ENCODE measurements at places on chromosomes 13 and 19.
A peak's percentile ranks its signal among the peaks of the same experiment; 100 is the strongest.

- no peak for DNase-seq
Observed at GRCh38 chr19:508204-509150, 1.2 kb downstream of the TPGS1 start.

DNA sequence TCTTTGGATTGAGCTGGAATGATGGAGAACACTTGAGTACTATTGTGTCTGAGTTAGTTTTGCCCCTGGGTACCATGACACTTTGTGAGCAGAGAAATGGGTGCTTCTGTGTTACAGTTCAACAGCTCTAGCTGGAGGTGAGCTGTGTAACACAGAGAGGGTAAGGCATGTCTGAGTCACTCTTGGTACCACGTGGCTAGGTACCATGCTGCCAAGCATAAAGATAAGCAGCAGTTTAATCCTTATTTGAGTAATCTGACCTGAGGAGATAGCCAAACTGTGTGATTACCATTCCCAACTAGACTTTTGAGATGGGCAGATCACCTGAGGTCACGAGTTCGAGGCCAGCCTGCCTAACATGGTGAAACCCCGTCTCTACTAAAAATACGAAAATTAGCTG lies 122.0 kb downstream of the OLFM4 start:
- no peak for DNase-seq

DNA sequence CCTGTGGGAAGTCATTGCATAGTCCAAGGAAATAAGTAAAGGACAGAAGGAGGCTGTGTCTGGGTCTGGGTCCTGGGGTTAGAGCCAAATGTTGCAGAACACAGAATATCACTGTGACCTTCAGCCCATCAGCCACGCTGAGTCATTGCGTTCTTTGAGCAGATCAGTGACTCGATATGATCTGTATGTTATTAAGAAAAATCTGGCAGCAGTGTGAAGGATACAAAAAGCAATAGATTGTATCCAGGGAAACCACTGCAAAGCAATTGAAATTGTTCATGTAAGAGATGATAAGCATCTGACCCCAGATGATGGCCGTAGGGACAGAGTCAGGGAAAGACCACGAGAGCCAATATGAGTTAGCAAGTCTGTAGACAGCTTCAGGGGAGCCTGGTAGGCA lies 1575.1 kb upstream of the SLC10A2 start:
- no peak for DNase-seq

- DNase-seq: peak; percentile 74
Observed at GRCh38 chr13:31160857-31161556, 697 bp downstream of the HSPH1 start.

GRCh38 chr19:46904114-46905060 lies 43.6 kb downstream of the ARHGAP35 start:
- no peak for DNase-seq

GRCh38 chr13:95620825-95621498 lies 23.5 kb downstream of the DZIP1 start:
- no peak for DNase-seq

DNA sequence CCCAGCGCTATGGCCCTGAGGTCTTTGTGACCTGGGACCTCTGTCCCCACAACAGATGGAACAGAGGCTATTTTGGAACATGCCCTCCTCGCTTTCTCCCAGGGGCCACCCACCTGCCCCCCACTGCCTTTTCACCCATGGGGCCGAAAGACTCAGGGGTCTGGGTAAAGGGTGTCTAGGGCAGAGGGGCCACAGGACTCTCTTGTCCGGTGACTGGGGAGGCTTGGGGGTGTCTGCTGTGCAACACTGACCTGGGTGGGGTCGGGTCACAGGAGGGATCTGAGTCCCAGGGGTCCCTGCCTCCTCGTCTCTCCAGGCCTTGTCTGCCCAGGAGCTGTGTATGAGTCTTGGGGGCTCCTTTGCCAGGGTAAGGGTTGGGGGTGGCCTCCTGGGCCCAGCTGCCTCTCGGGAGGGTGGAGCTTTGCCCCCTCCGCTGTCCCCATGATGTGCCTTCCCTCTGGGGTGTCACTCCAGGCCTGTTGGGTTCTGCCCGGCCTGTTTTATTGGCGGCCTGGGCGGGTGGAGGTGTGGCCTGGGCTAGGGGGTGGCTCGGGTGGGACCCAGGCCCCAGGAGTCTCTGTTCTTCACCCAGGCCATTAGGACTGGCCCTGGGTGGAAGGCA lies 2.1 kb downstream of the ARID3A start:
- DNase-seq: no peak

GRCh38 chr19:3506384-3507340 lies 551 bp downstream of the FZR1 start:
- DNase-seq: no peak

DNA sequence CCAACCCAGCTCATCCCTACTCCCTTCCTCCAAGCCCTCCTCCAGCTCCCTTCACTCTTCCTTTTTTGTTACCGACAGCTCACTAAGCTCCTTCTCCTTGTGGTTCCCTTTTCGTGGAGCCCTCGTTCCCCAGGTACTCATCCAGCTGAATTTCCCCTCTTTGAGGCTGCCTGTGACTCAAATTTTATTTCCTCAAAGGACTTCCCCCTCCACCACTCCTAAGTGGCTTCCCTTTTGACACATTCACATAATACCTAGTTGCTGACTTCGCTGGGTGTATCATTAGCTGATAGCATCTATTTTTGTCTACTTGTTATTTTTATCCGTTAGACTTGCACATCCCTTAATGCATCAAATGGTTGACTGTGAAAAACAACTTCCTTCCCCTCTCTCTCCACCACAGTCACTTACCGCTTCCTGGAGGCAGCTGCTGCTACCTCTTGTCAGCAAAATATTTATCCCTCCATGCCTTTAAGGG lies 14.5 kb downstream of the FFAR2 start:
- DNase-seq: no peak

GRCh38 chr19:55283548-55284377 lies at the start of gene BRSK1:
Gene BRSK1, plus strand, starts transcription at chr19:55283997. Its CDS starts 446 bp downstream, at chr19:55284443.
- DNase-seq: no peak

DNA sequence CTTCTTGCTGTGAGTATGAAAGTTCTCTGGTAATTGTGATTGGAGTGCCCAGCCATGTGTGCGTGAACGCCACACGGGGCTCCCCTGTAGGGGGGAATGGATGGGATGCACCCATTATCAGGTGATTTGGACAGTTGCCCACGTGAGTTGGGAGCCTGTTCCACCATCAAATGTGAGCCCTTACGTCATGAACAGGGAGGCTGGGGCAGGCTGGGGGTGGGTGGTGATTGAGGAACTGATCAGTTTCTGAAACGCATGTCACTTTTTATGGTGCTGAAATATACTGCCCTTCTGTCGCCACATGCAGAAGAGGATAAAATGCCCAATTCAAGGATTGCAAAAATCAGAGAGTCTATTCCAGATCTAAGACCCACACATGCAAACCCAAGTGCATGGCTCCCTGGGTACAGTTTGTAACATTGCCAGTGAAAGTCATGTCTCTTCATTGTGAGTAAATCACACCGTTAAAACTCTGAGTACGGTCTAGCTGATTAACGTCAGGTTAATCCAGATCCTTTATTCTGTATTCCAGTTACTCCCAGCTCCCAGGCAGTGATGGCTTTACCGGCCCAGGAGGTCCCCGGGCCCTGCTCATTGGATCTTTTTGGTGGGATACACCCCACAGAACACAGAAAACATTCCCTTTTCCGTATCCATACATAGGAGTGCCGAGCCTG lies 90.2 kb downstream of the RAB20 start:
- DNase-seq: no peak

DNA sequence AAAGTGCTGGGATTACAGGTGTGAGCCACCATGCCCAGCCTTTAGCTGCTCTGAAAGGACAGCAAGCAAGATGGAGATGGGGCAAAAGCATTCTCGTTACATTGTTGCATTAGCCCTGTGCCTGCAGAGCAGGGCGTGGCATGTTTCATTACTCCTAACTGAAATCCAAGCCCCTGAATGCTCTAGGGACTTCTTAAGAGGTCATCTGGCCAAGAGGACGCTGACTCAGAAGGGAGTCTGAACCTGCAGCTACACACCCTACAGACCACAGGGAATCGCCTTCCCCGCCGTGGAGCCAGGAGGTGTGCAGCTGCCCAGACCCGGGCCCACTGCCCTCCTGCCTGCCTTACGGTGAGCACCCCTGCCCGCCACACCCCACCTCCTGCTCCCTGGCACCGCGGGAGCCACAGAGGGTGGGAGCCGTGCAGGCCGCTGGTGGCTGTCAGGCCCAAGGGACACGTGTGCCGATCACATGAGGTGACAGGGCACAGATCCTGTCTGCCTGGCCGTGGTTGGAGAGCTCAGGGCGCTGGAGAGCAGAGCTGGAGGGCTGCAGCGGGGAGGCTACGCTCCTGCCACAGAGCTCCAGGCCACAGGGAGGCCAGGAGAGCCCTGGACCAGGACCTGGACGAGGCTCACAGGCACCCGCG lies 27.2 kb downstream of the ADPRHL1 start:
- DNase-seq: no peak

DNA sequence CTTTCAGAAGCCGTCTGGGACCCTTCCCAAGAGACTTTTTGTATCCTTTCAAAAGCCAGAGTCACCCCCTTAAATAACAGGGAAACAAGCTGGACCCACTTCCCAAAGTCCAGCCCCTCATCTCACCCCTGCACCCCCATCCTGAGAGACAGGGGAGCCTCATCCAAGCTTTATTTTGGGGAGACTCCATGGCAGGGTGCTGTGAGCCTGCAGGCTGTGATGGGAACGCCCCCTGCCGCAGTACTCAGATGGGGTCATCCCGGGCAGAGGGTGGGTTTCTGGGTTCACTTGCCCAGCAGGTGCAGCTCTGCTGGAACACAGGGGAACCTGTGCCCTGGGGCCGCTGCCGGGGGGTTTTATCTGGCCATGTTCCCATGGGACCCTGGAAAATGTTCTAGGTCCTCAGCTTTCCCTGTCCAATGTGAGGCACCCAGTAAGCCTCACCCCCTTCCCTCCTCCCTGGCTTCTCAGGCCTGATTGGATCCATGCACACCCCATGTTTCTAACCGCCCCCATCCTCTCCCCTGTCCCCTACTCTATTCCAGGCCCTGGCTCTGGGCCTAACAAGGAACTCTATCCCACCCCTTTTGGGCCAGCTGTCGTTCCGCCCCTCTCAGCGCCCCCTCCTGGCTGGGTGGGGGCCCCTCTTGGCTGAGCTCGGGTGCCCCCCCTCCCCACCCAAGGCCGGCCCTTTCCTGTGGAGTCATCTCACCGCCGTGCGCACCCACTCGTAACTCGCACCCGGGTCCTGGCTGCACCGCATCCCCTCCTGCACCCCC lies 1.0 kb downstream of the HIF3A start:
- no peak for DNase-seq

DNA sequence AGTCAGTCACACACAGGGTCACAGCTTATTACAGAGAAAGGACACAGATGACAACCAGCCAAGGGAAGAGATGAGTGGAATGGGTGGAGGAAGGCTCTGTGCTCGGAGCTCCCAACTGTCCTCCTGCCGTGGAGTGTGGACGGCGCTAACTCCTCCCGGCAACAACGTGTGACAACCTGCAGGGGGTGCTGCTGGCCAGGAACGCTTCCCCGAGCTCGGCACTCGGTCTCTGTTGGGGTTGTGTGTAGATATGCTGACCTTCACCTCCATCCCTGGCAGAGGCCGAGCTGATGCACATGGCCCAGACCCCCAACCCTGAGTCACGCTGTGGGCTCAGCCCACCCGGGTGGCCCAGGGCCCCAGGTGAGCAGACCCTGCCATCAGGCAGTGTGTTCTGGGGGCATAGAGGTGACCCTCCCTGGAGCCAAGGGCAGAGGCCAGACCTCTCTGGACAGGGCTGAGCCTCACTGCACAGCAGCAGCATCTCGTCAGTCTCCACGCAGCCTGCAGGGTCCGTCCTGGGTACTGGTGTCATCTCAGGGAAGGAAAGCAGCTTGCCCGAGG lies 14.1 kb downstream of the ZNF444 start:
- DNase-seq: no peak

DNA sequence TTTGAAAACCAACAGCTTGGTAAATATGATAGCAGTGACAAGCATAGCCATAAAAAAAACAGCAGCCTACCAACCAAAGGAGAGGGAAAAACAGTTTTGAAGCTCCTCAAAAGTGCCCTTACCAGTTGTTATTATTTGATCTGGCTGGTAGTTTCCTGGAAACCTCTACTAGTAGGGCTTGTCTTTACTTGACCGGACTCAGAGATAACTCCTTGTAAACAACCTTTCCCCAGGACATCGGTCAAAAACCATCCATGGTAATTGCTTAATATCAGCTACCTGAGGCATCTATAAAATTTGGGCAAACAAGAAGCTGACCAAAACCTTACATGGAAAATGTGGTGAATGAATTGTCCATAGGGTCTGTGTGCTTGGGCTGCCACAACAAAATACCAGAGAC lies 210.9 kb downstream of the FGF14 start:
- no peak for DNase-seq

- no peak for DNase-seq
Observed at GRCh38 chr13:76762721-76763120, 123.5 kb downstream of the KCTD12 start.

- no peak for DNase-seq
Observed at GRCh38 chr13:48654511-48654910, 782 bp downstream of the CYSLTR2 start.

DNA sequence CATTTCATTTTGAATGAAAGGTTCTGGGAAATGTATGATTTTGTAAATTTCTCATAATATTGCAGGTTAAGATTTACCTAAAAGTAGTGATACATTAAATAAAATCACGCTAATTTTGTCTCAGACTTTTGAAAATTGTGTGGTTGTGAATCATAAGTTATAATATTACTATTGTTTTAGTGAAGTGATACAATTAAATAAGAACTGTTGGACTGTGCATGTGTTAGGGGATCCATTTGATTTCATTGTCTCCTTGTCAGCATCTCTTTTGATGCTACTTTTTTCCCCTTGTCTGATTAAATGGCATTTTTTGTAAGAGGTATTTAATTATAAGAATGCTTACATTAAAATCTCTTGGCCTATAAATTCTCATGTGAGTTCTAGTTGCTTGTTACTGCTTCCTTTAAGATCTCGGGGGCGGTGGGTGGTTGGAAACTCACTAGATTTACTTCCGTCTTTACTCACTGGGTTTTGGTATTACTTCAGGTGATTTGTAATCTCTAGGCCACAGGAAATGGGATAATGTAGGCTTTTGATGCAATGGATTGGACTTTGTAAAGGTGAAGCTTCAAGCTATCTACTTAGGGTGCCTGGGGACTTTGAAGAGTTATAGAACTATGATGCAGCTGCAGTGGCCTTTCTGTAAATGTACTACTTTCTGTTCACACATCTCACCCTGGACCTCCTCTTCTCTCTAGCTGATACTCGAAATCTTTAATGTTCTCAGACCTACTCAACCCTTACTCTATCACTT lies 66.5 kb downstream of the PAN3 start:
- DNase-seq: no peak

DNA sequence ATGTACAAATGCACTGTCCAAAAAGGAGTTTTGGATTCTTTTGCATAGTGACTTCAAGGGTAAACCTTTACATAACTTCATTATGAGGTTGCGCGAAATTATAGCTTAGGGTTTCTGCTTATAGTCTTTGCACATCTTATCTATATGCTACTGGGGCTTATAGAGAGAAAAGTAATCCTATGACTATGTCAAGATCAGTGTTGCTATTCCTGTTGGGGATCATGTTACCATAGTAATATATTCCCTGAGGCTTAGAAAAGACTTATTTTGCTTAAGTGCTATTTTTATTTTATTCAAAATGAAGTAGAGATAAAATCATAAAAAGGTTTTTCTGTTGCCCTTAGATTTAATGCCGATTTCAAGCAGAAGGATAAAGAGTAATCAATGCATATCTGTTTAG lies 14.7 kb upstream of the POSTN start:
- no peak for DNase-seq
